ENCODE measurements at places on chromosomes 4 and X. TPM values are rescaled to one million over a fixed set of nuclear protein-coding genes. Genes with fewer than 3 reads are reported as not detected.

PCDH11X gene
- 4.8 TPM for total RNA-seq

ATP2B3 gene
- not detected for total RNA-seq

DYNLT3 gene
- total RNA-seq = 40.0 TPM

MSANTD1 gene
- 0.48 TPM for total RNA-seq

HPGDS gene
- total RNA-seq = 7.5 TPM

F8 gene
- total RNA-seq = 30.2 TPM

VGLL1 gene
- total RNA-seq = 3.9 TPM

MAOB gene
- 43.7 TPM for total RNA-seq

CLCN4 gene
- 4.7 TPM for total RNA-seq

GCNA gene
- total RNA-seq = 2.6 TPM

TMEM150C gene
- 38.3 TPM for total RNA-seq

SPANXN4 gene
- not detected for total RNA-seq

XK gene
- total RNA-seq = under 0.01 TPM
